ENCODE measurements at places on chromosomes 16 and 17.

- no peak for DNase-seq
Measured at GRCh38 chr17:60598001-60598736, 1.8 kb upstream of the PPM1D start.

DNA sequence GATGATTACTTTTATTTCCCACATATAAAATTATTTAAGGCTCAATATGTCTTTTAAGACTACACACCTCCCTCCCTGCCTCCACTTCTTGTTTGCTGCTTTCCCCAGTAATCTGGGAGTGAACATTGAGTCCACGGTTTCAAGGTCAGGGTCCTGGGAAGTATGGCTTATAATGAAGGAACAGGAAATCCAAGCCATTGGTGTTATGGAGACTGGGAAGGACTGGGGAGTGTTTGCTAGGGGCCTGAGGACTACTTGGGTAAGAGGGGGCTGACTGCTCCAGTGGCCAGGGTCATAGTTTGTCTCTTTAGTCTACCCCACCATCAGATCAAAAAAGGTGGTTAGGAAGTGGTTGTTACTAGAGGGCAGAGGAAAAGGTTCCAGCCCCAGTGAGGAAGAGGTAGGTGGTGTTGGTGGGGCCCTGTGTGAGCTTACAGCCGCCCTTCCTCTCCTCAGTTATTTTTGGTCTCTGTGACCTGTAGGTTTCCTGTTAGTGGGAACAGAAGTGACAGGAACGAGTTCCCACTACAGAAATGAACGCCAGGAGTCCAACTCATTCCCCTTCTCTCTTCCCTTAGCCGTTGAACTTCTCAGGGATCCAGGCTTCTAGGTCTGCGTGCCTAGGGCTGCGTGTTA is 742 bp upstream of the SLC16A13 start:
- DNase-seq, result peak; percentile 47

DNA sequence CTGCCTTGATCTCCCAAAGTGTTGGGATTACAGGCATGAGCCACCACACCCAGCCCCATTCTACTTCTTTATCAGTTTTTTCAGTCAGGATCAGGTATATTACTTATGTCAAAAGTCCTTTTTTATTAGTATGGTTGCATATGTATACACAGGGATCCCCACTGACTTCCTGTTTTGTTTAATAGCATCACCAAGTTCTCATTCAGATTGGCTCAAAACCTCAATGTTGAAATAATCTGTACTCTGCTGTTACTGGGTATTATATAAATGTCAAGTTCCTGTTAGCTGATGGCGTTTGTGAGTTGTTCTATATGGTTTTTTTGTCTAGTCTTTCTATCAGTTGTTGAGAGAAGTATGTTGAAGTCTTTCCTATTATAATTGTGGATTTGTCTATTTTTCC is 168.5 kb downstream of the BCAS3 start:
- no peak for DNase-seq

GRCh38 chr17:27797390-27798091 is 2.8 kb downstream of the NOS2 start:
- DNase-seq, result no peak

GRCh38 chr17:45038728-45039634 is 12.5 kb downstream of the DCAKD start:
- DNase-seq, result no peak
